ENCODE measurements at places on chromosomes 7 and 10.

GRCh38 chr10:76422769-76423168, 991.3 kb downstream of the LRMDA start:
- no peak for DNase-seq

DNA sequence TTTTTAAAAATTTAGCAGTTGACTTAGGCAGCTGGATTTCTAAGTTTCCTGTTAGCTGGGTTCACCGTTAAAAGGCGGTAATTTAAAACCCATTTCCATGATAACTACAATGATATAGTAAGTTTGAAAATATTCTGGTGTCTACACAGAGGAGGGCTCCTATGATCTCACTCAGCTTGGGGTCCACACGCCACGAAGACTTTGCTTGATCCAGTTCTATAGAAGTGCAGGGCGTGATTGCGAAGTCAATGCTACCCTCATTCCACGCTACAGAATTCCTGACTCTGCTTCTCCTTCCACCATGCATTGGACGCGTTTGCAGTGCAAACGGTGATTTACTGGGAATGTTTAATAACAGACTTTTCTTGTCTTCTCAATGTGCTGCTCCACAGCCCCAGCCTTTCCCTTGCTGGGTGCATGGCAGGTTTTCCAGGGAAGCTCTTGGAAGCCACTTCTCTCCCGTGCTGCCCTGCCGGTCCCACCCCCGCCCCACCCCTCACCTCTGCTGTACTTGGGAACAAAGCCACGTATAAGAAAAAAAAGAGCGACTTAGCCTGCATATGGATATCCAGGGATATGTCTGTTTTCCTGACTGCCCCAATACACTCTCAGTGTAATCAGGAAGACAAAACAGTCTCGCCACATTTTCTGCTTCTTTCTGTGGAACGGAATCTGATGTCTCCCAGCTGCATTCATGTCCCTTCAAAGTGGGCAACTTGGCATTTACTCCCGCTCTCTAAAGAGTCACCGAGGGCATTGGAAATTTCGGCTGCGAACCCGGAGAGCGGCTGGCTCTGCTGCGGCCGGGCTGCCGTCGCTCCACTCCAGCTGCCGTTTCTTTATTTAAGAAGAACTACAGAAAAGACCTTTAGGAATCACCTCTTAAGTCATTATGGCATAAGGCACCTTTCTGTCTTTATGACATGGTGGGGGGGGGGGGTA, 434.4 kb upstream of the MGMT start:
- no peak for DNase-seq

GRCh38 chr7:24574386-24574785, 1.1 kb downstream of the PALS2 start:
- DNase-seq, result no peak

DNA sequence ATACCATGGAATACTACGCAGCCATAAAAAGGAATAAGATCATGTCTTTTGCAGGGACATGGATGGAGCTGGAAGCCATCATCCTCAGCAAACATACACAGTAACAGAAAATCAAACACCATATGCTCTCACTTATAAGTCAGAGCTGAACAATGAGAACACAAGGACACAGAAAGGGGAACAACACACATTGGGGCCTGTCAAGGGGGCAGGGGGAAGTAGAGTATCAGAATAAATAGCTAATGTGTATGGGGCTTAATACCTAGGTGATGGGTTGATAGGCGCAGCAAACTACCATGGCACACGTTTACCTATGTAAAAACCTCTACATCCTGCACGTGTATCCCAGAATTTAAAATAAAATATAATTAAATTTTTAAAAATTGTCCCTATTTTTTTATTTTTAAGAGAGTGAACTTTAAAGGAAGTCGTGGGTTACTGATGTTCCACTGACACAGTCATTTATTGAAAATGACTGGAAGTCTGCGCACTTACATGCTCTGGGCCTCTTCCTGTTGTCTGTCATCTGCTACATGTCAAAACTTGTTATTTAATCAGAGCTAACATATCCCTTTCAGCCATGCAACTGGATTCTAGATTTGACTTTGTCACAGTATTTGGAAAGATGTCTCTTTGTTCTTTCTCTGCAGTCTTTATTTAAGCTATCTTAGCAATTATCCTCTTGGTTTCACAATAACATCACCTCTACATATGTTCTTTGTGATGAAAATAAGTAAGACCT, 73.7 kb upstream of the ABCB5 start:
- no peak for DNase-seq

GRCh38 chr10:117429643-117430265, 54.5 kb upstream of the PDZD8 start:
- DNase-seq, result no peak

GRCh38 chr7:70733090-70733489, 398.9 kb upstream of the GALNT17 start:
- no peak for DNase-seq

DNA sequence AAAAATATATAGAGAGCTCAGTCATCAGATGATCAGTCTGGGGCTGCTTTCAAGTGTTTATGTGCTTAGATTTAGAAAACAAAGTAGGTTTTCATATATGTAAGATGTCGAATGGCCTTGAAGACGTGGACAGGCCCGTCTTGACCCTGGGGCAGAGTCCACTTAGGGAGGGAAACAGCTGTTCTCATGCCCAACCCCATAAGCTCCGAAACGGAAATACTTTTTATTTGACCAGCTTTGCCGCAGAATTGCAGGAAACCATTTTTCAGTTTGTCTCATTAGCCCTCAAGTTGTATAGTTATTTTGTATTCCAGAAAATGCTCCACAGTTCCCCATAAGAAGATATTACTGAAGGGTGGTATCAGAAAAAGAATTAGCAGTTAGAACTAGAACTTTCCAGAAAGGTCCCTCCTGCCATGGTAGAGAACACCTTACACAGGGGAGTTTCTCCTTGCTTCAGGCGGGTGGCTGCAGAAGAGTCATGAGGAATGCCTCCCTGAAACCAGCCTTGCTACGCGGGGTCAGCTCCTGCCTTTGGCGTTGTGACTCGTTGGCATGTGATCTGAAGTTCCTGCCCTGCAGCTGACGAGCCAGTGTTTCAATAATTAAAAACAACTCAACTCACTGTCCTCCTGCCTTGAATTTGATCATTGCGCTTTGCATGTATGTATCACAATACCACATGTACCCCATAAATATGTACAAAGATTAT, 192.7 kb downstream of the CELF2 start:
- DNase-seq, result no peak

- DNase-seq, result no peak
Measured at GRCh38 chr10:14673189-14673861, 101.4 kb downstream of the FAM107B start.

- DNase-seq, result no peak
Measured at GRCh38 chr10:119919826-119920225, 27.3 kb downstream of the SEC23IP start.

DNA sequence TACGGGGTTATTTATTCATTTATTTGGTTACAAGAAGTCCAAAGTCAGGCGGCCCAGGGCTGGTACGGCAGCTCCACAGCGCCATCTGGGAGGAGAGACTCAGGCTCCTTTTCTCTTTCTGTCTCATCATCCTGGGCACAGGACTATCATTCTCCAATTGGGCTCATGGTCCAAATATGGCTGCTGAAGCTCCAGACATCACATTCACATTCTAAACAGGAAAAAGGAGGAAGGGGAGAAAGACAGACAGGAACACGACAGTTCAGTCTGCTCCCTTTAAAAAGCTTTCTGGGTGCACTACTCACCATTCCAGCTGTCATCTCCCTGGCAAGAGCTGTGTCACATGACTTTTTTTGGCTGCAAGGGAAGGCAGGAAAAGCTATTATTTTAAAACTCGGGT, 74.4 kb upstream of the PDZD8 start:
- DNase-seq, result no peak

DNA sequence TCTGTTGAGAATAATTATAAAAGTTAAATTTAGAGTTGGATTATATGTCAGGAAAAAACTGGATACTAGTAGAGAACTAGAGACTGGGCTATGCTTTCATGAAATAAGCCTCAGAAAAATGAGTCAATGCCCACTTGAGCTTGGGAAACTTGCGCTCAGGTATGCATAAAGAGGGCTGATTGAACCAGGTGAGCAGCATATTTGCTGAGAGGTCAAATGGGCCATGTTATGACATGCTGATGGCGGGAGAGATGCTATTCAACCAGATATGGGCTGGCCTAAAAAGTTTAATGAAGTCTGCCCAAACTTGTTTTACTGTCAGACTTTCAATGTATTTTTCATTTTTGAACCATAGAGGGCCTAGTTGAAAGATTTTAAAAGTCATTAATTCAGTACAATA, 837.6 kb upstream of the GHITM start:
- DNase-seq, result no peak

DNA sequence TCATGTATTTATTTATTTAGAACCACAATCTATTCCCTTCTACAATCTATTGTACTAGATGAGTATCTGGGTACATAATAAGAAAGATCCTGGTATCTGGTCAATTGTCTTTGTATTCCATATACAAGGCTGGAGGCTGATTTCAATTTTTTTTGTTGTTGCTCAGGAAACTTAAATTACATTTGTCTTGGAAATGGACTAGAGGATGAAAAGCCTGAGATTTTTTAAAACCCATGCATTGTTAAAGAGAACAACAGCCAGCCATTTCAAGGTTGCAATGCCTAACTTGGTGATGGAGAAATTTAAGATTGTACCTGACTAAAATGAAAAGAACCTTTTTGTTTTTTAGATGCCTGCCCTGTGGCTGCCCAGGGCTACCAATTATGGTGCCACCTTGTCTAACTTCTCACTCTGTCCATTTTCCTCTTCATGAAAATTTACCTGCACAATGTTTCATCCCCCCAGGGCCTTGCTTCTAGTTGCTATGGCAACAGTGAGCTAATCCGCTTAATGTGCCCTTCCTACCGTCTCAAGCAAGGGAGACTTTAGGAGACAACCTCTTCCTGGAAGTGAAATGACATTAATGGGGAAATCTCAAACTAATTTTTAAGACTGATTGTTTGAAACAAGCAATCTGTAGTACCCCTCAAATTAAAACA, 203.7 kb upstream of the PHYHIPL start:
- DNase-seq, result no peak

GRCh38 chr10:62653254-62653653, 151.3 kb upstream of the ADO start:
- DNase-seq, result no peak

GRCh38 chr10:31927565-31927883, 1.1 kb downstream of the ARHGAP12 start:
- no peak for DNase-seq

- DNase-seq, result no peak
Measured at GRCh38 chr10:57579926-57580325, 687.8 kb downstream of the IPMK start.

- DNase-seq, result no peak
Measured at GRCh38 chr7:20299647-20300312, 30.9 kb upstream of the ITGB8 start.

- no peak for DNase-seq
Measured at GRCh38 chr10:60937784-60938654, 6.0 kb downstream of the RHOBTB1 start.

DNA sequence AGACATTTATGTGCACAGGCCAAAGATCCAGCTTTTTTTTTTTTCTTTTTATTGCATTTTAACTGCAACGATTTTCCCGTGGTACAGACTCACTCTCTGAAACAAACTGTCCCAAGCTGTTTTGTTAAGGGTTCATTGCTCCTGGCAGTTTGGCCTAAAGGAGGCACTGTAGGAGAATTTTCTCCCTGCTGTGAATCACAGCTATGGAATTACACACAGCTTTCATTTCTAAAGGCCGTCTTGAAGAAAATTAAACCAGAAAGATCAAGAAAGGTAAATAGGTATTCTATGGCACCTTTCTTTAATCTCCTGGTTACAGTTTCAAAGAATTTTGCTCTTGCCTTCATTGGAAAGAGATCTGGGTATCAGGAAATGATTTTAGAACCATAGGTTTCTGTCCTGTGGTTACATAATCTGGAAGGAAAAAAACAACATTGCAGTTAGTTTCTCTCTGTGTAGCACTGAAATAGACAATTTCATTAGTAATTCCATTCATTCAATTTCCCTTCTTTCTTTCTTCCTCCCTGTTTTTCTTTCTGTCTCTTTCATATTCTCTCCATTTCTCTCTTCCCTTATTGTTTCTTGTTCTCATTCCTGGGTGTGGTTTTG, 51.2 kb downstream of the PDK4 start:
- no peak for DNase-seq

GRCh38 chr7:150568714-150569113, 1.5 kb downstream of the GIMAP4 start:
- no peak for DNase-seq

GRCh38 chr7:121126801-121127534, 138.5 kb downstream of the CPED1 start:
- DNase-seq, result no peak

GRCh38 chr7:96329241-96329640, 7.3 kb upstream of the SLC25A13 start:
- no peak for DNase-seq

GRCh38 chr7:78852951-78853350, 600.5 kb downstream of the MAGI2 start:
- DNase-seq, result no peak

GRCh38 chr10:103064956-103065355, 128.1 kb downstream of the NT5C2 start:
- DNase-seq, result no peak

All from stimulated activated CD4-positive, alpha-beta T cell treated with anti-CD3 and anti-CD28 coated beads, TNF-alpha, amount 100 ng/mL, for 1 hour (primary cell).